Hematopoietic multipotent progenitor cell treated with erythropoietin and hydrocortisone succinate and interleukin-3 and kit ligand, for 6 days (in vitro differentiated cells): ENCODE measurements at places on chromosomes 1 and 21.

DNA sequence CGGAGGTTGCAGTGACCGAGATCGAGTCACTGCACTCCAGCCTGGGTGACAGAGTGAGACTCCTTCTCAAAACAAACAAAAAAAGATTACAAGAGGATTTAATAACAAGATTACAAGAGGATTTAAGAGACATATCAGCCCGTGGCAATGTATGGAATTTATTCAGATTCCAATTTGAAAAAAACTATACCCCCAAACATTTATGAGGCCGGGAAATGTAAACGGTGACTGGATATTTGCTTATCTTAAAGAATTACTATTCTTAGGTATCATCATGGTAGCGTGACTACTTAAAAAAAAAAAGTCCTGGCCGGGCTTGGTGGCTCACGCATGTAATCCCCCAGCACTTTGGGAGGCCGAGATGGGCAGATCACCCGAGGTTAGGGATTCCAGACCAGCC lies 21.2 kb upstream of the ELK4 start:
- DNase-seq: no peak

- DNase-seq: peak; percentile 61
Measured at GRCh38 chr1:157626099-157626498, 28.2 kb upstream of the FCRL4 start.

GRCh38 chr21:45449658-45450422 lies 44.9 kb downstream of the COL18A1 start:
- peak; percentile 37 for DNase-seq

GRCh38 chr1:31216016-31216415 lies 23.7 kb downstream of the NKAIN1 start:
- DNase-seq: peak; percentile 26

GRCh38 chr1:172646653-172647052 lies 12.2 kb upstream of the FASLG start:
- no peak for DNase-seq

DNA sequence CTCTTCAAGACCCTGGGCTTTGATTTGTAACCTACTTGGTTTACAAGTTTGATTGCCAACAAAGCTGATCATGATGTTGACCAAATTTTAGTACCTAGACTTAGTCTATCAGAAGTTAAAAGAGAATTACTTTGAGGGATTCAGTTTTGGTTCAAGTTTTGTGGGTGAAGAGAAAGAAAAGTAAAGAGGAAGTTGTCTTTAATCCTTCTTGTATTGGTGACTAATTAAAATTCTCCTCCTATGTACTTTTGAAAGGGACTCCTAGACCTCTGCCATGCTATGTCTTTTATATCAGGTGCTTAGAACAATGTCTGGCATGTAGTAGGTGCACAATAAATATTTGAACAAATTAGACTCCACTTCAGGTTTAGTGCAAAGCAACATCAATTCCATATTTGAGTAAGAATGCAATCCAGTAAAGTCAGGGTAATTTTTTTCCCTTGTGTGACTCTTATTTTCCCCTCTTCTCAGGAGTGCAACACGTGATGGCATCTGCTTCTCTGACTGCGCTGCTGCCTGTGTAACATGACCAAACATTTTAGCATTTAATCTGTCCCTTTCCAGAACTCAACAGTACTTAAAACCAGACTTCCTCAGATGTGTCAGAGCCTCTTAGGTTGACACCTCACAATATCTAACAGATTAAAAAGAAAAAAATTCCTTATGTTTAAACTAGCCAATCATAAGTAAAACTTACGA lies 41.1 kb upstream of the KCNQ4 start:
- DNase-seq: no peak

- DNase-seq: no peak
Measured at GRCh38 chr1:206784471-206784903, 12.2 kb upstream of the IL10 start.

- no peak for DNase-seq
Measured at GRCh38 chr1:87135329-87135712, 193.4 kb upstream of the LMO4 start.

DNA sequence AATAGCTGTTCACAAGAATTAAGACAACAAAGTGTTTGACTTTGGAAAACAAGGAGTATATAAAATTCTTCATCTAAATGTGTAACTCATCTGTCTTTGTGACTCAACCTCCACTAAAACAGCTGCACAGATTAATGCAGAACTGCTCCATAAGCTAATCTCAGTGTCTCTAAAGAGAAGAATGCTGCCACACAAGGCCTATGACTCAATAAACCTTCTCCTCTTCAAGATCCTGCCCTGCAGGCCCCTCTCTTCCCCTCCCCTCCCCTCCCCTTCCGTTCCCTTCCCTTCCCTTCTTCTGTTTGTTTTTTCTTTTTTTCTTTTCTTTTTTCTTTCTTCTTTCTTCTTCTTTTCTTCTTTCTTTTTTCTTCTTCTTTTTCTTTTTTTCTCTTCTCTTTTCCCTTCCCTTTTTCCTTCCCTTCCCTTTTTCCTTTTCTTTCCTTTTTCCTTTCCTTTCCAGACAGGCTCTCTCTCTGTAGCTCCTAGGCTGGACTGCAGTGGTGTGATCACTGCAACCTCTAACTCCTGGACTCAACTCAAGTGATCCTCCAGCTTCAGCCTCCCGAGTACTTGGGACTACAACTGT lies 1052.8 kb downstream of the BRINP3 start:
- DNase-seq: no peak

- no peak for DNase-seq
Measured at GRCh38 chr1:247435030-247435758, 19.2 kb downstream of the NLRP3 start.

DNA sequence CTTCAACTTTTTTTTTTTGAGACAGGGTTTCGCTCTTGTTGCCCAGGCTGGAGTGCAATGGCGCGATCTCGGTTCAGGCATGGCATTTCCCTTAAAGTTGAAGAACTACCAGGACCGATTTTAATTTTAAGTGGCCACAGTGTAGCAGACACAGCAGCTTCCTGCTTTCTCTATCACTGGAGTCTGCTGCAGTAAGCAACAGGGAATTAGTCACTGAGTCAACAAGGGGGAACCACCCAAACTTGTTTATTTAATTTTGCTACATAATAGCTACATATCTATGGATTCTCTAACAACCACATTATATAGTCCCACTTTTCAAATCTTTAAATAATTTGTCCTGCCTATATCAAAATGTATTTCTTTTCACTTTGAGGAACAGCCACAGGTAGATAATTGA lies 12.5 kb upstream of the TNNI3K start:
- DNase-seq: no peak

GRCh38 chr1:101859941-101860340 lies 136.8 kb downstream of the OLFM3 start:
- no peak for DNase-seq

DNA sequence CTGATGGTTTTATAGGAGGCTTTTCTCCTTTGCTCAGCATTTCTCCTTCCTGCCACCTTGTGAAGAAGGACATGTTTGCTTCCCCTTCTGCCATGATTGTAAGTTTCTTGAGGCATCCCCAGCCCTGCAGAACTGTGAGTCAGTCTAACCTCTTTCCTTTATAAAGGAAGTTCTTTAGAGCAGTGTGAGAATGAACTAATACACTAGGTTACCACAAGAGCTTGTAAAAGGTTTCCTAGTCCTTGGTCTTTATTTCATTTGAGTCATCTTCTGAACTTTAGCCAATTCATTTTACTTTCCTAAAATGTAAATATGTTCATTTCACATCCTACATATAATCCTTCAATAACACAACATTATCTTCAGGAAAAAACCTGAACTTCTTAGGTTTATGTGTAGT lies 365.3 kb downstream of the HHIPL2 start:
- no peak for DNase-seq

- peak; percentile 72 for DNase-seq
Measured at GRCh38 chr1:70993798-70994197, 53.8 kb downstream of the PTGER3 start.

- DNase-seq: peak; percentile 52
Measured at GRCh38 chr1:6235296-6235677, 477 bp downstream of the ICMT start.

DNA sequence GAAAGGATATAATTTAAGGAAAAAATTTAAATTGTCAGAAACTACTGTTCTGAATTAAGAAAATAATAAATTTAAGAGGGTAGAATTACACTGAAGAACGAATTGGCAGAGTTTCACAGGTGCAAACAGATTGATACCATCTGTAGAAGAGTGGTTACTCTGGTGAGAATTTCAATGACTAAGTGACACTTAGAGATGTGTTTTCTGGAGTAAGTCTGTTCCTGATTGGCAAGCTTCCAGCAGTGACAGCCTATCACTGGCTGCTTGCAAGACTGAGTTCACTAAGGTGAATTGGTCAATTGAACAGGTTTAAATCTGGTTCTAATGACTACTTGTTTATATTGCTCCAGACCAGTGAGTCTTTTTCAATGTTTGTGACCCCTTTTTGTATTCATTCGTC lies 838.2 kb upstream of the RGS18 start:
- no peak for DNase-seq

DNA sequence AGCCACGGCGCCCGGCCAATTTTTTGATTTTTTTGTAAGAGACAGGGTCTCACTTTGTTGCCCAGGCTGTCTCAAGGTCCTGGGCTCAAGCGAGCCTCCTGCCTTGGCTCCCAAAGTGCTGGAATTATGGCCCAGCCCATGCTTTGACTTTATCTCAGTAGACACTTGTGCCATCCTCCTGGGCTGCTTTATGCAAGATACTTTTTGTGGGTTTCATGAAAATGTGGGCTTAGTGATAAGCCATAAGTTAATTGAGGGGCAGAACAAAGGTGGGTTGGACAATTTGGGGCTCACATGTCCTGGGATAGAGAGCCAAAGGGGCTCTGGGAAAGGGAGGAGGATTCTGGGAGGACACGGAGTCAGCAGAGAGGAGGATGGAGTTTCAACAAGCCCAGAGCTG lies 22.0 kb downstream of the ALPL start:
- peak; percentile 94 for DNase-seq
